Heart right ventricle (tissue), 16 donors: ENCODE measurements at places on chromosomes 7 and 10. TPM values are rescaled to one million over a fixed set of nuclear protein-coding genes. Genes with fewer than 3 reads are reported as not detected.

- DNase-seq: no peak
These were observed 185.2 kb upstream of the PPP1R3A start for GRCh38 chr7:114104035-114104434.

GRCh38 chr7:105811189-105811847 lies 65.1 kb downstream of the ATXN7L1 start:
- no peak for DNase-seq

- DNase-seq: no peak
These were observed 175.9 kb upstream of the TAC1 start for GRCh38 chr7:97555857-97556421.

DNA sequence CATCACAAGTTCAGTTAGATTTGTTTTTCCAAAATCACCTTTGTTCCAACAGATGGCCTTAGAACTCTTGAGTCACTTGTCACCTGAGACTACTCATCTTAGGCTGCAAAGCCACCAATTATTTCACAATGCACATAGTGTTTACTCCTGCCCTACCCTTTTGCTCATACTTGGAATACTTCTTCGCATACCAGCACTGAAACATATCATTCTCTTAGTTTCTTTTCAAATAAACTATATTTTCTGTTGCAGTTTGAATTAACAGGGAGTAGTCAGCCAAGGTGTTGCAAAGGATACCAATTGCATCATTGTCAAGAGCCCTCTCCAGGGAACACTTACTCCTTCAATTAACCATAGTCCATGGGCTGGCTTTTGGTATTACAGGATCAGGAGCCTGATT lies 71.0 kb downstream of the CASD1 start:
- no peak for DNase-seq

GRCh38 chr7:149783386-149784250 lies 10.2 kb upstream of the ZNF467 start:
- DNase-seq: no peak

DNA sequence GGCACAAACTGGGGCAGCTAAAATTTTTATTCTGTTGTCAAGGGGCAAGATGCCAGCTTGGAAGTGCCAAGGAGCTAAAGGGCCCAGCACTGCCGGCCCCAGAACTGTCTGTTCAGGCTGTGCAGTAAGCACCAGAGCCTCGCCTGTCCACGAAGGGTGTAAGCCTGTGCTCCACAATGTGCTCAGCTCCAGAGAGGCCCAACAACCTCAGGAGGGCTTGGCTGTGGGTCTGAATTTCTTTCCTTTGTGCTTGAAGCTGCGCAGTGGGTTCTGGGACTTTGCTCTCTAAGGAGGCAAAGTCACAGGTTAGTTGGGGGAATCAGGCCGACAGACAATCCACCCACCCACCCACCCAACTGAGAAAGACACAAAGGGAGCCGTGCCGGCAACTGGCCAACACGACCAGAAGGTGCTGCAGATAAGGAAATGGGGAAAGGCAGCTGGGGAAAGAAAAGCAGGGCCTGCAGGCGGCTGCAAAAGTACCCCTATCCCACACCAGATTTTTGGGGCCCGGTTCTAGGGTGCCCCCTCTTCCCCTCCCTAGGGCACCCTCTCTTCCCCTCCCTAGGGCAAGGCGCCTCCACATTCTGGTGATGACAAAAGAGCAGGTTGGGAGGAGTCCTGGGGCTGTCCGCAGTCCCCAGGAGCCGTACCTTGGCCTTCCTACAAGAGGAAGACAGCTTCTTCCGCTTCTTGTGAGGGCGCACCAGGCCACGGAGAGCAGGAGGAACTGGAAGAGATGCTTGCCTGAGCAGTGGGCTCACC lies 7.7 kb downstream of the DDX56 start:
- no peak for DNase-seq

DNA sequence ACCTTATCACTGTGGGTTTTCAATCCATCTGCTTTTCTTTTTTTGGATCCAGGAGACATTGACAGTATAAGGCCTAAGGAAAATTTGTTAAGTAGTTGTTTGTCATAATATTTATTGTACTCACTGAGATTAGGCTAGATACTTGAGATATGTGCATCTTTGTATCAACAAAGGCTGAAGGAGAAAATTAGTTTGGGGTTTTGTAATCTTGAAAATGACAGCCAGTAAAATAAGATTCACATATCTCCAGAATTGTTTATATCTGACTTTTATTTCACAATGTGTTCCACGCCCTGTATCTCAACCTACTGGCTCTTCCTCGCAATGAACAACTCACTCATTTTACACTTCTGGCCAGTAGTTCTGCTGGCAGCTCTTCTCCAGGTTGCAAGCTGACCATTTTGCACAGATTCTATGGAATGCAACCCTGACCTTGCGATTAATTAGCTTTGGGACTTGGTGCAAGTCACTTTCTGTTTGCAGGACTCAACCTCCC lies 132.7 kb downstream of the GATA3 start:
- DNase-seq: no peak

- DNase-seq: no peak
These were observed 94.2 kb upstream of the DDC start for GRCh38 chr7:50659329-50659965.

- DNase-seq: no peak
These were observed 292.9 kb upstream of the BMPER start for GRCh38 chr7:33612442-33612841.

DNA sequence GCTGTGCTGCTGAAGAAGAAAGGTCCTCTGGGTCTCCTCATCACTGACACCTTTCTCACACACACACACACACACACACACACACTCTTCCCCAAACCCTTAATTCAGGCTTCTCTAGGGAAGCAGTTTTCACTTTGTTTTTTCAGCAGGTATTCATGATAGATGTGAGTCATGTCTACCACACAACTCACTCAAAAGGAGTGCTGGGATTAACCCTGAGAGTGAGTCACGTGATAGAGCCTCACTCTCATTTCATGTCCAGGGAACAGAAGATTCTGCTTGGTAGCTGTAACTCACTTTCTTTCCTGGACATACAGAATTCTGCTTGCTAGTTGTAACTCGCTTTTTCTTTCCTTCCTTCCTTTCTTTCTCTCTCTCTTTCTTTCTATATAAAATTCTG lies 45.4 kb downstream of the VIM start:
- DNase-seq: no peak

- DNase-seq: no peak
These were observed 108.6 kb downstream of the PPP1R3A start for GRCh38 chr7:113810080-113810744.

DNA sequence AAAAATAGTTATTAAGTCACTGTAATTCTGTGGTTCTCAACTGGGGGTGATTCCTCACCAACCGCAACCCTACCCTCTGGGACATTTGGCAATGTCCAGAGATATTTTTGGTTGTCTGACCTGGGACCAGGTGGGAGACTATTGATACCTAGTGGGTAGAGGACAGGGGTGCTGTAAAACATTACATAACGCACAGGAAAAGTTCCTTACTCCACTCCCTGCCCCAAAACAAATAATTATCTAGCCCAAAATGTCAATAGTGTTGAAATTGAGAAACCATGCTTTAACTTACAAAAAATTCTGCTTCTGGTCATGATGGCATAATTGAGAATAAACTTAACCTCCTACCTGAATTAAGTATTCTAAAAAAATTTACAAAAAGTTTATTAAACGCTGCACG lies 177.7 kb upstream of the FEZF1 start:
- no peak for DNase-seq

DNA sequence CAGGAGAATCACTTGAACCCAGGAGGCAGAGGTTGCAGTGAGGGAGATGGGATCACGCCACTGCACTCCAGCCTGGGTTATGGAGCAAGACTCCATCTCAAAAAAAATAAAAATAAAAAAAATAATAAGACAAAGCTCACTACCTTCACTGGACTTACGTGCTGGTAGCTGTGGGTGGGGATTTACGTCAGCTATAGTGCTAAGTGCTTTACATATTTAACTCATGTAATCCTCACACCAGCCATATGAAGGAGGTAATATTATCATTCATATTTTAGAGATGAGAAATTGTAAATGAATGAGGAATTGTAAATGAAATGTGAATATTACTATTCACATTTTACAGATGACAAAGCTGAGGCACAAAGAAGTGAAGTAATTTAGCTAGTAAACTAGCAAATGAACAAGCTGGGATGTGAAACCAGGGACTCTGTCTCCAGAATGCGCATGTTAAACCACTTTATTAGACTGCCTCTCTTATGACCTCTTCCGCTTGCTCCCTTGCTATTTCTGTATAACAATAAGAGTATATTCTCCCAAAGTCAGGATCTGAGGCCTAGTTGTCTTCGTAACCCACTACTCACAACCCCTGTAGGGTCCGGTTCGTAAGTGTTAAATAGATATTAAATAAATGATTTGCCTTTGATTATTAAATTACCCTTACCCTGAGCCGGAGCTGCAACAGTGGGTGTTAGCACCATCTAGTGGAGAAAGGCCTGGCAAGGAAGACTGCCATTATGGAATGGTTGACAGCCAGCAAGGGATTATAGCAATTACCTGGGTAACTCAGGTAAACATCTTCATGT lies 70.2 kb downstream of the HTR7 start:
- DNase-seq: no peak

- no peak for DNase-seq
These were observed 9.9 kb downstream of the VIM start for GRCh38 chr10:17237915-17238444.

- no peak for DNase-seq
These were observed 58.3 kb upstream of the COBL start for GRCh38 chr7:51374936-51375335.

DNA sequence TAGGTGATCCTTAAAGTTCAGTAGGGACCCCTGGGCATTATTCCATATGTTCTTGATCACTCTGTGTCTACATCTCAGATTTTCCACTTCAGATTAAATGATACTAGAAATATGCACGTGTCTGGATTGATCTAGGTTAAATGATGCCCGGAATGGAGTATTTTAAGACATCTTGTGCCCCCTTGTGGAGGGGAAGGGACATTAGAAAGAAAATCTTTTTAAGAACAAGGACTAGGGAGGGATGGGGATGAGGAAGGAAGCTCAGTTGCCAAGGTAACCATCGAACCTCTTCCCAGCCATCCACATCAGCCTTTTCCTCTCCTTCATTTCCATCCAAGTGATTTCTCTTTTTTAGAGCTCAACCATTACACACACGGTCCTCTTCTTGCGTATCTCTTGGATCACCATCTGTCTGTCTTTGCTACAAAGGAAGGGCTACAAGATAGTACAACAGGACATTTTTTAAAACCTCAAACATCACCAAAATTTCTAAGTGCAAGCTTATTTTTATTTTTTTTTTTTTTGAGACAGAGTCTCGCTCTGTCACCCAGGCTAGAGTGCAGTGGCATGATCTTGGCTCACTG lies 40.5 kb downstream of the PRSS2 start:
- DNase-seq: no peak

GRCh38 chr10:46284286-46285229 lies 2.2 kb upstream of the ANTXRL start:
- DNase-seq: peak; percentile 88

GRCh38 chr10:92923416-92923815 lies 75.1 kb downstream of the EXOC6 start:
- no peak for DNase-seq

- DNase-seq: no peak
These were observed 429.9 kb downstream of the SORCS3 start for GRCh38 chr10:105070952-105071351.

DNA sequence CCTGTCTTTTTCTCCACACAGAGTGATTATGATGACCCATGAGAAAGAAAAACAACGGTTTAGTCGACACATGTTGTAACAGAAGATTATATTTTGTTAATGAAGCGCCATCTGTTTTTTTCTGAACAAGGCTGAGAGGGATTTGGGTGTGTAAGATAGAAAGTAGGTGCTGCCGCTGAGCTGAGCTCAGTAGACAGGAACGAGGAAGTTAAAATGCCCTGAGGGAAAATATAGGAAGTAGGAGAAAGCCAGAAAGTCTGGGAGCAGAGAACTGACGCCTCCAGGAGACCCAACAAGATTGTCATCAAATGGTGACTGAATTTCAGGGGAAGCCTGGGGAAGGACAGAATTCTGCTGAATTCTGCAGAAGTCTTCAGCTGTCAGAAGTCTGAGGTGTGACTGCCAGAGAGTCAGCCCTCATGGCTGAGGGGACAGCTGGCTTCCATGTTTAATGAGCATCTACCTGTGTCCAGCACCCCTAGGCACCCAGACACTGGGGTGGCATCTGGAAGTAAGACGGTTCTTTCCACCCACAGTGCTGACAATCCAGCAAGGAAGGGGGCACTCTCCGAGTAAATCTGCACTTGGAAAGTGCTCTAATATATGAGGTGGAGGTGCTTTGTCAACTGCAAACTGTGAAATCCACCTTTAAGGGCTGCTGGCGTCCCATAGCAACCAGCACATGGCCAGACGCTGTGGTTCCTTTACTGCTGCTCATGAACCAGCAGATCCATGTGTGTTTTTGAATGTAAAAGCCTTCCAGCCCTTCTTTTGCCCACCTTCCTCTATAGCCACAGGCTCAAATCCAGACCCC lies 12.5 kb upstream of the TSPAN15 start:
- DNase-seq: no peak

DNA sequence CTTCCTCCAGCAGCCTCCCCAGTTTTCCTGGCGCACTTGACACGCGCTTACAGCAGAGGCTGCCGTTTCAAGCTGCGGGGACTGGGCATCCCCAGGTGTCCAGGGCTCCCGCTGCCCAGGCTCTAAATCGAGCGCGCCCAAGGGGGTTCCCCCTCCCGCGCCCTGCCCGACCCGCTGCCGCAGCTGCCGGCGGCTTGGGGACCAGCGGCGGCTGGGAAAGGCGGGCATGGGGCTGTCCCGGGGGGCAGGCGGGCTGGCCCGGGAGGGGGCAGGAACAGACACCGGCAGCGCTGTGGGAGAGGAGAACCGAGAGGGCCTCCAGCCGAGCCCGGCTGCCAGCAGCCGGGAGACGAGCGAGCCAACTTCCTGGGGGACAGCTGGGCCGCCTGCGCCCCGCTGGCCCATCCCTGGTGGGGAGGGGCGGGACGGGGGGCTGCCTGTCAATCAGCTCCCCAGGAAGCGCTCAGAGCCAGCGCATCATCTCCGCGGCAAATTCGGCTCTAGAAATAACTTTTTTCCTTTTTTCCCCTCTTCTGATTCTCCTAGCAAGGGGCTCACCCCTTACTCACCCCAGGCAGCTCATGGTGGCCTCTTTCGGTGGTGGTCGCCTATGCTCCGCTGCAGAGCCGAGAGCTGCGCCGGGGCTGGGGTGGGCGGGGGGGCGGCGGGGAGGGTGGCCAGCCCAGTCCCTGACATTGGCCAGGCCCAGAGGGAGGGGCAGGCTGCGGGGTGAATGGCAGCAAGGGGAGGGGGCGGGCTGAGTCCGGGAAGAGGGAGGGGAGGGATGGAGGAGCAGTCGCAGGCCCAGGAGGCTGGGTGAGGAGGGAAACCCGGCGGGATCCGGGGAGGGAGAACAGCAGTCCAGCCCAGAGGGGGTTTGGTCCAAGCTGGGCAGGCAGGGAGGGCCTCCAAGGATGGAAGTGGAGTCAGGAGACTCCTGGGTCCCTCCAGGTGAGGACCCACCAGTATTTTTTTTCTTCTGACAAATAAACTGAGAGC lies 14.7 kb downstream of the GRID2IP start:
- DNase-seq: no peak

GRCh38 chr7:149188637-149189259 lies 6.6 kb upstream of the ZNF282 start:
- no peak for DNase-seq

GRCh38 chr10:115028419-115028818 lies 64.7 kb upstream of the ATRNL1 start:
- DNase-seq: no peak

ENTPD1 gene
- polyA plus RNA-seq: 4.2 TPM

PAPSS2 gene
- 5.5 TPM for polyA plus RNA-seq

FFAR4 gene
- 0.12 TPM for polyA plus RNA-seq

HOXA6 gene
- not detected for polyA plus RNA-seq

ARMC3 gene
- not detected for polyA plus RNA-seq

LMOD2 gene
- polyA plus RNA-seq: 281 TPM

NANOS1 gene
- polyA plus RNA-seq: 26.1 TPM

ZMIZ2 gene
- 87.3 TPM for polyA plus RNA-seq

FAM25A gene
- not detected for polyA plus RNA-seq

SEC31B gene
- 28.2 TPM for polyA plus RNA-seq

GOLGA7B gene
- polyA plus RNA-seq: 0.09 TPM
